Prostate gland (tissue), 2 donors: ENCODE measurements at places on chromosomes 7 and 10.

DNA sequence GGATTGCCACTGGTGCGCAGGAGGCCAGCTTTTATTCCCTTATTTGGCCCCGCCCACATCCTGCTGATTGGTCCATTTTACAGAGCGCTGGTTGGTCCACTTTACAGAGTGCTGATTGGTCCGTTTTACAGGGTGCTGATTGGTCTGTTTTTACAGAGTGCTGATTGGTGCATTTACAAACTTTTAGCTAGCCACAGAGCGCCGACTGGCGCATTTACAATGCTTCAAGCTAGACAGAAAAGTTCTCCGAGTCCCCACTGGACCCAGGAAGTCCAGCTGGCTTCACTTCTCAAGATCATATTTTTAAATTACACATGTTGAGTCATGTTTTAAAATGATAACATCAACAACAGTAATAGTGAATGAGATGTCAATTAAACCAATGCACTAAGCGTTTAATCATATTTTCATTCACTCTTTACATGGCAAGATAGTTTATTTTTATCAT lies 128.3 kb downstream of the CUBN start:
- no peak for DNase-seq

DNA sequence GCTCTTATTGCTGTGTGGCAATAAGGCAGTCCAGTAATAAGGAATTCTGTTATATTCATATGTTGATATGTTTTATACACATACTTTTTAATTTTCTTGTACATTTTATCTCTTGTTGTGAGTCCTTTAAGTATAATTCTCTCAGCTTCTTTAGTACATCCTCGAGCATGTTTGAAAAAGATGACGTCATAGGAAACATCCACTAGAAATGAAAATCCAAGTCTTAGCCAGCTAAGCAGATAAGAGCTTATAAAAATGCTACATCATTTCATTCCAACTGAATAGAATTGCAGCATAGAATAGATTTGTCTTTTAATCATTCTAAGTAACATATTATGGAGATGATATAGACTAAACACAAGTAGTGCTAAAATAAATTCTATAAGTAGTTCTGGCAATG lies 283.7 kb upstream of the FZD1 start:
- DNase-seq: no peak

DNA sequence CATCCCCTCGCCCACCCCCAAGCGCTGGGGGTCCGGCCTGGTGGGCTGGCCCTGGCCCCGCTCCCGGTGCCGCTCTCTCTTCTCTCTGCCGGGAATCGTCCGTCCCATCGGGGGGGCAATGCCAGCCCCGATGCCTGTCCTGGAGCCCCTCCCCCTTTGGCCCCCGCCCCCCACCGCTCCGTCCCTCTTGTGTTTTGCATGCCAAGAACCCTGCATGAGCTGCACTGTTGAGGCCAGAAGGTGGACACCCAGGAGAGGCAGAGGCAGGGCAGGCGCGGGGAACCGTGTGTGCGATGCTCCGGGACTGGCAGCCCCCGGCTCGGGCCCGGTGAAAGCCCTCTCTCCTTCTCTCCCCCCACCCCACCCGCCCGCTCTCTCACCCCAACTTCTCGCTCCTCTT lies 22.1 kb upstream of the HSPB1 start:
- no peak for DNase-seq

DNA sequence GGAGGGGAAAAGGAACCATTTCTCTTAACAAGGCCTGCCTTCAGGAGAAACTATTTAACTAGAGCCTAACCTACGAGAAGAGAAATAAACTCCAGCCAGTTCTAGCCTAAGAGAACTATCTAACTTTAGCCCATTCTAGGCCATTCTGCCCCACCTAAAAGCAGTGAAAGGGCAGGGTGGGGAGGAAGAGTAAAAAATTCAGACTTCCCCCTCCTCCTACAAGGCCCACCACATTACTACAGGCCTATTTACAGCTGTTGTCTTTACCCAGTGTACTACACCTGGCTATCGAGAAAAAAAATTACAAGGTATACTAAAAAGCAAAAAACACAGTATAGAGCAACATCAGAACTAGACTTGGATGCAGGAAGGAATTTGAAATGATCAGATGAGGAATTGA lies 93.0 kb downstream of the KMT2C start:
- DNase-seq: no peak

DNA sequence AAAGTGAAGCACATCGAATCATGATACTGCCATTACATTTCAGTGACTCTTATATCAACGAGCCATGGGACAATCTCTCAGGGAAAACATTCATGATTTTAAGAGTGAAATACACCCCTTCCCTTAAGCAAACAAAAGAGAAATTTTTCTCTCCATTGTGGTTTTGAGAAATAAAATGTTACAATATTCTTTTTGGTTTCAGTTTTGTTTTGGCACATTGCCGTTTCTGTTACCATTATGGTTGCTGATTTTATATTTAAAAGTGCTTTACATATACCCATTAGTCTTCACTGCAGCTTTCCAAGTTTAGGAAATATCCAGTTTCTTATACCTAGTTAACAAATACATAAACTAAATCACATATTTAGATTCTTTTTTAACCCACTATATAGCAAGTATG lies 126.8 kb upstream of the SEM1 start:
- no peak for DNase-seq

DNA sequence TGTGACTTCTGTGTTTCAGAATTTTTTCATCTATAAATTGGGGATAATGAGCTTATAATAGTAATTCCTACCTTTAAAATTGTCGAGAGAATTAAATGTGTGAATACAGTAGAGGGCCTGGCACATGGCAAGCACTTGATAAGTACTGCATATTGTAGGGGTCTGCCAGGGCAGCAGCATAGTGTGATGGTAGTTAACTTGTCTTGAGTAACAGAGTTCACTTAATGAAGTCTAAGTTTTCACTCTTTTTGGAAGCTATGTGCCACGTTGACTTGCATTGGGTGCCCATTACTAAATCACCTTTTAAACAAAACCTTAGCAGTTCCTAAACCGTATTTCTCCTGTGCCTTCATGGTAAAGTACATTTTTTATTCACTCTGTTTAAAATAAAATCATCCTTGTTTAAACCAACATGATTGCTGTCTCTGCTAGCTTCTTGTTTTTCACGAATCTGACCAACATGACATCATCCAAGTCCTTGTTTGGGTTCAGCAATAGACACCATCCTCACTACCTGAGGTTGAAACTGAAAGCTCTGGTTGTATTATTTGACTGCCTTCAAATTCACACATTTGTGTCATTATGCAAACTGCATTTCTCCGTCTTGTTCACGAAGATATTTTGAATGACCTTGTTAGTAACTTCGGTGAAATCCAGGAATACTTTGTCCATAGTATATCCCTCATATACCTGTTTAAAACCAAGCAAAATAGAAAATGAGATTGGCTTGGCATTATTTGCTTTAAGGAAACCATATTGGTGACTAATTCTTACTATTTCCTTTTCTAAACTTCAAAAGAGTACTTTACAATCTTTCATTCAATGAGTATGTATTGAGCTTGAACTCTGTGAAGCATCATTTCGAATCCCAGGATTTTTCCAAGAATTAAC lies 340.2 kb downstream of the SUGCT start:
- no peak for DNase-seq

- DNase-seq: peak; percentile 8
Observed at GRCh38 chr10:27998178-27998953, 513 bp downstream of the ODAD2 start.
